Activated CD4-positive, alpha-beta T cell treated with anti-CD3 and anti-CD28 coated beads, Interleukin-2, amount 10 ng/mL, durations not matched to agents 24 days and 14 days (primary cell): ENCODE measurements at places on chromosomes 4 and X. TPM values are rescaled to one million over a fixed set of nuclear protein-coding genes. Genes with fewer than 3 reads are reported as not detected.

Gene ANOS1
- total RNA-seq, result not detected in 2 replicates

Gene SPANXN4
- total RNA-seq, result not detected in 2 replicates

Gene UGT2B28
- total RNA-seq, result not detected in 2 replicates

Gene IL9R
- 8.5 and 8.7 TPM in 2 replicates for total RNA-seq

Gene STPG2
- not detected in 2 replicates for total RNA-seq

Gene PPEF2
- 0.23 TPM in 1 of 2 replicates, not detected in the other for total RNA-seq
